ENCODE measurements at places on chromosomes 1 and 21.

DNA sequence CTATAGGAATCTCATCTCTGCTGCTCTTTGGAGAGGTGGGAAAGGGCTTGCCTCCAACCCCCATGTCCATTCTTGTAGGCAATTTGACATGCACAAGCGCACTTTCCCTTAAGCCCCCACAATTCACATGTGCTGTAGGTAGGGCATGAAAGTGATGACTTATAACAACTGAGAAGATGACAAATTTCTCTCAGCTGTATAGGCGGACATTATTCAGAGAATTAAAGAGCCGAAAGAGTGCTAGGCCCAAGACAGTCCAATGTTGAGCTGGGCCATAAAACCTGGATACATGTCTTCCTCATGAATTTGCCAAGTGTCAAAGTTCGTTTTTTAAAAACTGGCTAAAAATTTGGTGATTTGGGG is 106.3 kb upstream of the LYPLAL1 start:
- H3K27me3 ChIP-seq: no peaks in the 10 kb centered on the region
- no peaks in the 10 kb centered on the region for H3K4me1 ChIP-seq
- no peaks in the 10 kb centered on the region for H3K36me3 ChIP-seq
- H3K4me3 ChIP-seq: no peak overlapping the region

DNA sequence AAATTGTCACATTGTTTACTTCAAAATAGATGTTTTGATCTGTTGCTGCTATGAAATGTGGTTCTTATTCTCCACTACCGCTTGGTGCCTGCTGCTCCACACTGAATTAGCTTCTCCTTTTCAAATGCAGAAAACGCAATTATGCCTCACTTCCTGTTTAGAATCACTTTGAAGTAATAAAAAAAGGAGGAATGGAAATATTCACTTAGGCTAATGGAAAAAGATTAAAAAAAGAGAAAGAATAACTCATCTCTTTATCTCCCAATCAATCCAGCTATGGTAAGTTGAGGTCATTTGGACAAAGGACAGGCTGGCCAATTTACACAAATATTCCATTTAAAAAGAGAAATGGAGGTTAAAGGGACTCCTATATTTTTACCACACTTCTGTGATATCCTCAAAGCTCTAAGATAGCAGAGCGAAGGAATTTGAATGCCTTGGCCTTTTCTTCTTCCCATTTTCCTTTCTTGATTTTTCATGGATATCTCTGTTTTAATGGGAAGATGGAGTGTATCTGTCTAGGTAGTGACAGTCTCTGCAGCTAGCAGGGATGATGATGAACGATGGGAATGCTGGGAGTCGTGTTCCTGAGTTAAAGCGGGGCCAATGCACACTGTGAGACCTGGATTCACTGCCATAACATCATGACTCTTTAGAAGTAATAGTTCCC is 35.7 kb downstream of the RGS5 start:
- H3K27me3 ChIP-seq: no peaks in the 10 kb centered on the region
- H3K4me3 ChIP-seq: no peak overlapping the region
- peak overlapping the region; percentile 68 for H3K27ac ChIP-seq
- DNase-seq: no peak
- H3K36me3 ChIP-seq: no peaks in the 10 kb centered on the region
- H3K4me1 ChIP-seq: peaks cover 34% of the 10 kb centered on the region

DNA sequence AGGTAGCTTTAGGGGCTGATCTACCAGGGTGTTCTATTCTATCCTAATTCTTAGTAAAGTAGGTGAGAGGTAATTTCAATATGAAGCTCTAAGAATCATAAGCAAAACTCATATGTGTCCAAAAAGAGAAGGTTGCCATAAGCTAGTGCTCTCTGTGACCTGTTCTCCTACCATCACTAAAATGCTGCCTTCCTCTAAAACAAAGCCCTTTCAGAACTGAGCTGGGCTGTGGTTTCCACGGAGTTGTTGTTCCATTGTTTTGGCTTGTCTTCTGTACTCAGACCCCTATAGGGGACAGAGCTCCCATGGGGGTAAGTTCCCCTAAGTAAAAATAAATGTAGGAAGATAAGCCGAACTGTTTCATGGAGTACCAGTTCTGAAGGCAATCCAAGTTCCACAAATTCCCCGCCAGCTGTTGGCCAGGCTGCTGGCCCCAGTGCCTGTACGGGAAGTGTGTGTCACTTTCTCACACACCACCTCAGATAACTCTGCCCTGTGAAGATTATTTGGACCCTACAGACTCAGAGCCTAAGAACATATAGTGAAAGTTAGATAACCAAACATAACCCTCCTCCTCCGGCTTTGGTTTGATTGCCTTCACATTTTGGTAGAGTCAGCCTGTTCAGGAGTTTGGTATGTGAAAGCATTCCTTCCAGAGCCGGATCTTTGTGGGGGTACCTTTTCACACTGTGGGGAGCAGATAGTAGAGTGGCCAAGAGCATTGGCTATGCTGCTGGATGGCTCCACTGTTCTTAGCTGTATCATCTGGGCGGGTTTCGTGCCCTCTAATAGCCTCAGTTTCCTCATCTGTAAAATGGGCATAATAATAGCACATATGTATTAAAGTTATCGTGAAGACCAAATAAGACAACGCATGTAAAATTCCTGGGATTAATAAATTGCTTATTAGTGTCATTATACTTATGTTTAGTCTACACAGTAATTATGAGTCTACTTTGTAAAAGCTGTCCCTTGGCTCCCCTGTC is 10.8 kb downstream of the DPT start:
- no peak overlapping the region for H3K27ac ChIP-seq
- H3K4me3 ChIP-seq: no peak overlapping the region
- H3K27me3 ChIP-seq: no peaks in the 10 kb centered on the region
- no peak for DNase-seq

DNA sequence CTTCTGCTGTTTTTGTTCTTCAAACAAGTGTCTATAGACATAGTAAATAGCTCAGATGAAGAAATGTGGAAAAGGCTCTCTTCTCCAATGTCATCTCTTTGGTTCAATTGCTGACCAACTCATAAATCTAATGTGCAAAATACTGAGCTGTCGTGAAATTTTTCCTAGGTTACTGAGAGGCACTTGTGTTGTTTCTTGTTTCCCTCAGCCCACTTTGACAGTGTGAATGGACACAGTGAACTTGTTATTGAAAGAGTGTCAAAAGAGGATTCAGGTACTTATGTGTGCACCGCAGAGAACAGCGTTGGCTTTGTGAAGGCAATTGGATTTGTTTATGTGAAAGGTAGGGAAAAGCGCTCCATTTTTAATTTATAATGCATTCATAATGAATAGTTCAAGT is 245.3 kb downstream of the TPR start:
- H3K4me3 ChIP-seq: no peak overlapping the region
- DNase-seq: no peak
- no peak overlapping the region for H3K27ac ChIP-seq
- no peaks in the 10 kb centered on the region for H3K4me1 ChIP-seq
- H3K36me3 ChIP-seq: no peaks in the 10 kb centered on the region
- H3K27me3 ChIP-seq: no peaks in the 10 kb centered on the region

GRCh38 chr1:168603501-168604110 is 27.2 kb downstream of the XCL1 start:
- H3K27me3 ChIP-seq: no peaks in the 10 kb centered on the region
- H3K36me3 ChIP-seq: no peaks in the 10 kb centered on the region
- no peak overlapping the region for H3K27ac ChIP-seq
- DNase-seq: peak; percentile 79
- no peak overlapping the region for H3K4me3 ChIP-seq
- no peaks in the 10 kb centered on the region for H3K4me1 ChIP-seq

DNA sequence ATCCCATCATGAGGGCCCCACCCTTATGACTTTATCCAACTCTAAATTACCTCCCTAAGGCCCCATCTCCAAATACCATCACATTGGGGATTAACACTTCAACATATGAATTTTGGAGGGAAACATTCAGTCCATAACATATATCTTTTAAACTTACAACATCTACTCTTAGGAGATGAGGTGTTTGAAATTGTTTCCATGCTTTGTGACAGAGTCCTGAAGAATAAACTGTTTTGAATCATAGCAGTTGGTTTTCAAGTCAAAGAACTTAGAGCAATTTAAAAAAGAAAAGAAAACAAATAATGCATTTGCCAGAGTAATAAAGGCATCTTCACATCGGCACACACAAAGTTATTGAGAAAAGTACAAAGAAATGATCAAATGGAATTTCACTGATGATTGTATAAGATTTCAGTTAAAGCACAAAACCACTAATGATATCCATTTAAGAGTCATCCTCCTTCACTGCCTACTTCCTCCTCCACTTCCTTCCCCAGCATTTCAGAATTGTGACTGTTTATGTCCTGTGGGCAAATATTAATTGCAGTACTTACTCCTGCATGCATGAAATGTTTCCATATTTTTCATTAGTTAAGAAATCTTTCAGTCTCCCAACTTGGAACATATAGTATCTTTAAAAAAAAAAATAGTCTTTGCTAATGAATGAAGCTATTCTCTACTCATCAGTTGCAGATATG is 202.0 kb downstream of the LRRC40 start:
- no peaks in the 10 kb centered on the region for H3K27me3 ChIP-seq
- H3K36me3 ChIP-seq: no peaks in the 10 kb centered on the region
- DNase-seq: no peak
- H3K4me3 ChIP-seq: no peak overlapping the region
- H3K4me1 ChIP-seq: no peaks in the 10 kb centered on the region
- H3K27ac ChIP-seq: no peak overlapping the region

DNA sequence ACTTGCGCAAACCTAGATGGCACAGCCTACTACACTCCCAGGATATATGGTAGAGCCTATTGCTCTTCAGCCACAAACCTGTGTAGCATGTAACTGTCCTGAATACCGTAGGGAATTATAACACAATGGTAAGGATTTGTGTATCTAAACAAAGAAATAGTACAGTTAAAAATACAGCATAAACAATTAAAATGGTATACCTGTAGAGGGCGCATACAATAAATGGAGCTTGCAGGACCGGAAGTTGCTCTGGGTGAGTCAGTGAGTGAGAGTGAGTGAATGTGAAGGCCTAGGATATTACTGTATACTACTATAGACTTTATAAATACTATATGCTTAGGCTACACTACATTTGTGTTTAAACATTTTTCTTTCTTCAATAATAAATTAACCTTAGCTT is 99.3 kb downstream of the PLD5 start:
- no peaks in the 10 kb centered on the region for H3K27me3 ChIP-seq
- H3K4me3 ChIP-seq: no peak overlapping the region
- peaks cover 11% of the 10 kb centered on the region for H3K4me1 ChIP-seq
- H3K36me3 ChIP-seq: no peaks in the 10 kb centered on the region
- no peak for DNase-seq
- H3K27ac ChIP-seq: no peak overlapping the region
